Activated T-cell treated with anti-CD3 and anti-CD28 coated beads for 4 hours (primary cell): ENCODE measurements at places on chromosomes 7 and 10.

GRCh38 chr10:132614431-132615340 lies 77.1 kb downstream of the INPP5A start:
- no peak for DNase-seq

DNA sequence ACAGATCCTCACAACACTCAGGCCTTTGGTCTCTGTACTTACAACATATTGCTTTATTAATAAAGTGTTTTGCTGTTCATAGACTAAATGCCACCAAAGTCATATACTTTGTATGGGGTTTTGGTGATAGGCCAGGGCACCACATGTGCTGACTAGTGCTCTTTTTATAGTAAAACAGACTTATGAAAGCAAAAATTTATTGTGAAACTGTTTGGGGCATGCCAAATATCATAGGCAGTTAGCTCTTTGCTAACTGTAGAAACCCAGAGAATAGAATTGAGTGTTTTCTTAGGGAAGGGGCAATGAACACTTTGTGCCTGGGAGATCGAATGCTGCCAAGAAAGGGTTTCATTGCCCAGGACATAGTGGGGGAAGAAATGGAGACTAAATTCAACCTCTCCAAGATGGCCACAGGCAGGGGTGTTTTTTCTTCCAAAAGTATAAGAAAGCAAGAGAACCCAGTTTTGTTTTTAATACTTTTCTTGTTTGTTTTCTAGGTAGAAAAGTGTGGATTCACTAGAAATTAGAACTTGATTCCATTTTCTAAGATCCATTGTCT lies 142.7 kb downstream of the TRIL start:
- no peak for DNase-seq

DNA sequence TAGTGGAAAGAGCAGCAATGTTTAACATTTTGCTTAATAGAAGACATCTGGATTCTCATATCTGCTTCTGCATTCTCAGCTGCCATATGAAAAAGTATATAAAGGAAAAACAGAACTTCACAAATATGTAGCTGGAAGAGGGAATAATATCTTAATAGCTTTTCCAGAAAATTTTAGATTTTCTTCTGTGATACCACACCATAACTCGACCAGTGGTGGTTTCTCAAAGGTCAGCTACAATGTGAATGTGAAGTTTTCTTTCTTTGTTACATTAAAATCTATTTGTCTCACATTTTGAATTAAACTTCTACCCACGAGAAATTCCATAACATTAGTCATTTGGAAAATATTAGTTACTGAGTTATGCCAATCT lies 339.8 kb downstream of the PARD3 start:
- DNase-seq: no peak

- DNase-seq: no peak
Observed at GRCh38 chr7:12211711-12212485, 804 bp downstream of the TMEM106B start.

- no peak for DNase-seq
Observed at GRCh38 chr10:119461923-119462322, 80.6 kb downstream of the RGS10 start.

DNA sequence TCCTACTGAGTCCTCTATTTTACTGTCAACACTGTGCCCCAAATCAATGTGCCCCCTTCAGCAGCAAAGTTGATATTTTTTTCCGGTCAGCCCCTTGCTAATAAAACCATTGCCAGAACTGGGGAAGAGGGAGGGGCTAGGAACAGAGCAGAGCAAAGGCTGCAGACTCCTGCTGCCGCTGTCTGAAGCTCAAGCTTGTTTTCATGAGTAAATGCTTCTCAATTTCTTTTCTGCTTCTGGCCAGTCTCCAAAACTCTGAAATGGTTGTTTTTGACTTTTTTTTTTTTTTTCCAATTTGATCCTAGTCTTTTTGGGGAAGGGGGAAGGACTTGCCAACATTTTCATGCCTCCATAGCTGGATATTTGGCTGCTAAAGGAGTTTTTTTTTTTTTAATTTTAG lies 26.7 kb upstream of the PROSER2 start:
- DNase-seq: no peak

DNA sequence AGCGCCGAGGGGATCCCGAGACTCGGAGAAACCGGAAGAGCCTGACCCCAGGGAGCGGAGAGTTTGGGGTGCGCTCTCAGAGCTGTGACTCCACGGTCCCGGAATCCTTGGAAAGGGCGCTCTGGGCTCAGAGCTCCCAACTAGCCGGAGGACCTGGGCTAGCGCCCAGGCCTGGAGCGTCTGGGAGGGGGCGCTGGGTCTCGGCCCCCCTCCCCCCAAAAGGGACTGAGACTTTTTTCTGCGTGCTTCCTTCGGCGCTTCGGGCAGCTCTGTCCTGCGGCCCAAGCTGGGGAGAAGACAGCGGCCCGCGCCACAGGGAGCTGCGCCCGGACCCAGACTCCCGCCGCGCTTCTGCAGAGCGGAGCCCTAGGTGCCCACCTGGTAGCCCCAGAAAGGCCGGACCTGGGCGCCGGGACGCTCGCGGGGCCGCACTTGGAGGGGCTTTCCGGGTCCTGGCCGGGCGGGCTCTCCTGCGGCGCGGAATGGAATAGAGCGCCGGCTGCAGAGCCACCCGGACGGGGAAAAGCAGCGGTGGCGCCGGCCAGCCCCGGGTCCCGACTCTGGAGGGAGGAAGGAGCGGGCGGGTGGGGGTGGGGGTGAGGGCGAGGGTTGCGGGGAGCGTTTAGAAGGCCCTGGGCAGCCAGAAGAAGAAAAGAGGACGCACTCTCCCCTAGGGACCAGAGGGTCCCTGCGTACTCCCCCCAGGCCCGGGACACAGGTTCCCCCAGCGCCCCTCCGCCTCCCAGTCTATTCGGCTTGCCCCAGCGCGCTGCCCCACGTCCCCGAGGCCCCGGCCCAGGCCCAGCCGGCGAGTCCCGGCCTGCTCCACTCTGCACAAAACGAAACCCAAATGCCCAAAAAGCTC lies 4.7 kb downstream of the ZNF503 start:
- DNase-seq: no peak

DNA sequence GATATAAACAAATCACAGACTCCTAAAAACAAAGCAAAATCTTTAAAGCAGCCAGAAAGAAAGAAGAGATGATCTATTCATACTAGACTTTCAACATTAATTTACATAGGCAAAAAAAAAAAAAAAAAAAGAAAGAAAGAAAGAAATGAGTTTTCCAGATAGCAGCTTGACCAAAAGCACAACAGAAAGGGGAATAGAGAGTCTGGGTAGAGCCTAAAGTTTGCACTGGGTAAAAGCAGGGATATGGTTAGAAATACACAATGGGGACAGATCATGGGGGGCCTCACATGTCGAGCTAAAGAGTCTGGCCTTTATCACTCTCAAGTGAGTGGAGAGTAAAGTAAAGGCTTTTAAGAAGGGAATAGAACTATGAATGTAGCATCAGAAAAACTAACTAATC lies 169.8 kb downstream of the SGMS1 start:
- DNase-seq: no peak

DNA sequence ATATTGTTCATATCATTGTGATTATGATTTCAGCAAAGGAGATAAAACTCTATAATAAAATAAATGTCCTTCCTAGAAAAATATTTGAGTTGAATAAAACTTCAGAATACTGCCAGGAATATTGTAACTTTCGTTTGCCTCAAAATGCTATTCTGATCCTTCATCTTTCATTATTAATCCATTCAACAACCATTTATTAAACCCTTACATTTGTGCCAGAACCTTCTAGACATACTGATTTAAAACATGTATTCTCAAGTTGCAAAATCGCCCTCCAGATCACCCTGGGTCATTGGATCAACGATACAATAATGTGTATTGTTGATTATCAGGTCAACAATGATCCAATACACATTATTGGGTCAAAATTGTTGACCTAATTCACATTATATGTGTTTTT lies 759.8 kb downstream of the CNTNAP2 start:
- no peak for DNase-seq
